Activated T-helper 17 cell treated with anti-CD3 and anti-CD28 coated beads, Interleukin-2, amount 50 U/mL, for 72 hours (primary cell): ENCODE measurements at places on chromosomes 11 and 22.
A peak's percentile ranks its signal among the peaks of the same experiment; 100 is the strongest.

DNA sequence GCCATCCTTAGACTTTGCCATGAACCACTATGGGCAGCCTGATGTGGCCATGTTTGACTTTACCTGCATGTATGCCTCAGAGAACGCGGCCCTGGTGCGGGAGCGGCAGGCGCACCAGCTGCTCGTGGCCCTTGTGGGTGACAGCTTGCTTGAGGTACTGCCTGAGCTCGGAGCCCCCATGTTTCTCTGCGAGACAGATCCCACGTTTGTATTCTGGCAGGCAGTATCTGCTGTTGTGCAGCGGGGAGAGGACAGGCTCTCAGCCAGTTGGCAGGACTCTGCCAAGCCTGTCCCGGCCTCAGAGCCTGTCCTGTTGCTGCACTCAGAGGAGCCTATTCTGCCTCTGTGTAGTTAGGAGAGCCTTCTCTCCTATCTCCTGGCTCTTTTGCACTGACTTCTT, 109.9 kb downstream of the MICAL2 start:
- no peak for ATAC-seq

DNA sequence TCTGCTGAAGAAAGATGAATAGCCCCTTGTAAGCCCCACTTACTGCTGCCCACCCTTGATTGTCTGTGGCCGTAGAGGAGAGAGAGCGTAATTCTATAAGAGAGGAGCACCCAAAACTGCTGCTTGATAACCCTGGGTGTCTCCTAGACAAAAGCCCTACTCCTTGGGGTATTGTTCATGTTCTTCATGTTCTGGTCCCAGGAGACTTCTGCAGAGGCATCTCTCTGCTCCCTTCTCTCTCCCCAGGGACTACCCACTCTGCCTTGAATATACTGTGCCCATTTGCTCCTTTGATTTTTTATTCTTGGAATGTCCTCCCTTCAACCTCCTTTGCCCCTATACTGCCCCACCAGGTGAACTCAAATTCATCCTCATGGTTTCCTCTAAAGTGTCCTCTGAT, 417.8 kb upstream of the CADM1 start:
- ATAC-seq: no peak

DNA sequence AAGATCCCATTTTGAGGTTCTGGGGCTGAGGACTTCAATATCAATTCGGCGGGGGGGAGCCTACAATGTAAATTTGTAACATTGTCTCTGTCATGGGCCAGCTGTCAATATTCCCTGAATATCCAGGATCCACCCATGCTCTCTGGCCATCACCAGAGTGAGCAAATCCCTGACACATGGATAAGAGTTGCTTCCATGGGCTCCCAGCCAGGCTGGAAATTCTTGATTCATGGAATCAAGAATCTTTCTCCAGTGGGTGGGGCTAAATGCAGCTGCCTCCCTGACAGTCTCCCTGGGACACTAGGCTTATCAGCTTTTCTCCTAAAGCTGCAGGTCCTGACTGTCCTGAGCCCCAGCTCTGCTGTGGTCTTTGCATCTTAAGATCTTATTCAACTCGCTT, 86.9 kb upstream of the IGLL5 start:
- no peak for ATAC-seq

DNA sequence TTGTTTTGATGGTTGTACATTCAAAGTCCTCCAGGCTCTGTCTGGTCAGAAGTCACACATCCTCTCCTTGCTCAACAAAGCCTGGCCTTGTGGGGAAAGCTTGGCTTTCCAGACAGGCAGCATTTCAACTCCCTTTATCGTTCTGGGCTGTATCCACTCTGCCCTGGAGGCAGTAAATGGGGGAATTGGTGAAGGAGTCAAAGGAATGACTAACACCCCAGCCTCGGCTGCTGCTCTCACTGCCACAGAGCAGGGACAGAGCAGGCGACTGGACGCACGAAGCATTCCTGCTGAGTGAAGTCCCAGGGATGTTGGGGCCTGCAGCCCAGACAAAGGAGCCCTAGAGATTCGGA, 52.8 kb downstream of the WNT11 start:
- no peak for ATAC-seq

GRCh38 chr11:538431-539051, 1.2 kb downstream of the LRRC56 start:
- no peak for ATAC-seq

DNA sequence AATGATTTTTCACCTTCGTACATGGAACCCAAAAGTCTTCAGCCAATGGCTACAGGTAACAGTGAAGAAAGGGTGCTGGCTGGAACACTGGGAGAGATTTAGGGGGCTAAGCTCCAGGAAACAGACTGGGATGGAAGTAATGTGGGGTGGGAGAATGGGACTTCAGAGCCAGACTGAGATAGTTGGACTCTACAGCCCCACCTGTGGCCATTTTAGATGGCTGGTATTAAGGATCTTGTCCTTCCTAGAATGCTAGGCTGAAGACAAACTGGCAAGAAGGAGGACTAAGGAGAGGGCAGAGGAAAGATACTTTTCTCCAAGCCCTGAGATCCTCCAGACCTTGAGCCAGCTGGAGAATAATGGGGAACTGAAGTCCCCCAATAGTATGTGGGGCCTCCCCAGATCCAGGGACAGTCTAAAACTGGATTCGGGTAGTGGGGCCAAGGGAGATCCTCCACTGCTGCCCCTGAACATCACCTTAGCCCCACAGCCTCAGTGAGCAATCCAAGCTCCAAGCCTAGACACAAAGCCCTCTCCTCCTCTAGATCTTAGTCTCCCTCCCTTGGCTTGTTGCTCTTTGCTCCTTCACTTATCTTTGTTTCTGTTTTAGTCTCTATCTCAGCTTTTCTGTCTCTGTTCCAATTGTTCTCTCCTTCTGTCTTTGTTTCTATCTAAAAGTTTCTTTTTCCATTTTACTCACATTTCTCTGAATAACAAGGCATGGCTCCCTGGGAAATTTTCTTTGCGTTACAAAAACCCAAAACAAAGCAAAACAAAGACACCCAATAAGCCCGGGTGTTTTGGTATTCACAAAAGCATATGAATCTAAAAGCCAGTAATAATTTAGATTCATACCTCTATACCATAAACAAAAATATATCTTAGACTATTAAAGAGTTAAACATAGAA, 16.2 kb upstream of the RRAS2 start:
- peak; percentile 91 for ATAC-seq

DNA sequence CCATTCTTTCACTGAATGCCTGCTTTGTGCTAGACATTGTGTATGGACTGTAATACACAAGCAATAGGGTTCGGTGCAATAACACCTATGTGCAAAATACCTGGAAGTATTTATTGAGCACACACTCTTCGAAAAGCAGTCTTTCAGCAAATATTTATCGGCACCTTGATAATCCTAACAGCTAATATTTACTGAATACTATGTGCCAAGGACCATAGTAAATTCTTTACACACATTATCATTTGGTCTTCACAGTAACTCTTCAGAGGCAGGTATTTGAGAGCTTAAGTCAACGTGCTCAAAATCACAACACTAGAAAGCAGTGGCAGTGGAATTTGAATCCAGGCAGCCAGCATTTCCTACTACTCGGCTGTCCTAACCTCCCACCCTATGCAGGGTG, 2.2 kb downstream of the B3GNT6 start:
- ATAC-seq: no peak
